ENCODE measurements at places on chromosomes 2 and 18.

DNA sequence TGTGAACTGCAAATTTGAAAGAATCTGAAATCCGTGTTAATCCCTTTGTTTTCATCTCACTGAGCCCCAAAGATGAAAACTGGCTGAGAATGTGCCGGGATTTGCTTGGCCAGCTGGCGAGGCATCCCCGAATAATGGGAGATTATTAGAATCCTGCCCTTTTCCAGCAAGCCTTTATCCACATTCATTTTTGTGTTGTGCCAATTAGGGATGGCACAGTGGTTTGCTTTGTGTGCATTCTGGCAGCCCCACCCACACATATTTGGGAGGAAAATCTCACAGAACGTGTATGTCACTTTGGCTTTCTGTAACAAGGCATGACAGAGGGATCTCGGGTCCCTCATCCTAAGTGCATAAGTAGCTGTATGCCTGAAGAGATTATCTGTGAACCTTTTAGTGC is 405.8 kb upstream of the FAM98A start:
- no peak for DNase-seq

- no peak for DNase-seq
Measured at GRCh38 chr2:20224164-20224715, 690 bp downstream of the SDC1 start.

- DNase-seq, result no peak
Measured at GRCh38 chr2:43009448-43009847, 217.0 kb downstream of the ZFP36L2 start.

GRCh38 chr2:26598336-26598995 is 42.7 kb downstream of the CIB4 start:
- no peak for DNase-seq

GRCh38 chr2:207312006-207312356 is 146.2 kb upstream of the KLF7 start:
- DNase-seq, result no peak

- no peak for DNase-seq
Measured at GRCh38 chr18:48195787-48196186, 213.4 kb downstream of the ZBTB7C start.

- peak; percentile 61 for DNase-seq
Measured at GRCh38 chr2:30208453-30208852, 22.9 kb upstream of the LBH start.

- DNase-seq, result no peak
Measured at GRCh38 chr18:21943456-21943855, 202.9 kb downstream of the MIB1 start.

DNA sequence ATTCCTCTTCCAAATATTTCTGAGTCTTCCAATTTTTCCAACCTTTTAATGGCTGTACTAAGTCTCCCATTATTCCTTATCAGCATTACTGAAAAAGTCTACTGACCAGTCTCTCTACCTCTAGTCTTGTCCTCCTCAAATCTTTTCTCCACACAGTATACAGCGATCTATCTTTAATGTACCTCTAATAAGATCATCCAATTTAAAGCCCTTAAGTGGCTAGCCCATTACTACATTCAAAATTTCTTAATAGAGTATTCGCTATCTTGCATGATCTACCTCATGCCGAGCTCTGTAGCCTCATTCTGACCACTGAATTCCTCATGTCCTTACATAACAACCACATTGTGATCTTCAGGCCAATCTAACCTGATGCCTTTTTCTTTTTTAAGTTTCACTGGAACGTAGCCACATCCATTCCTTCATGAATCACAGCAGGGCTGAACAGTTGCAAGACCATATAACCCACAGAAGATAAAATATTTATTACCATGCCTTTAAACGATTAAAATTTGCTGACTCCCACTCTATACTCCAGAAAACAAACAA is 57.9 kb downstream of the SLC66A3 start:
- peak; percentile 76 for DNase-seq

DNA sequence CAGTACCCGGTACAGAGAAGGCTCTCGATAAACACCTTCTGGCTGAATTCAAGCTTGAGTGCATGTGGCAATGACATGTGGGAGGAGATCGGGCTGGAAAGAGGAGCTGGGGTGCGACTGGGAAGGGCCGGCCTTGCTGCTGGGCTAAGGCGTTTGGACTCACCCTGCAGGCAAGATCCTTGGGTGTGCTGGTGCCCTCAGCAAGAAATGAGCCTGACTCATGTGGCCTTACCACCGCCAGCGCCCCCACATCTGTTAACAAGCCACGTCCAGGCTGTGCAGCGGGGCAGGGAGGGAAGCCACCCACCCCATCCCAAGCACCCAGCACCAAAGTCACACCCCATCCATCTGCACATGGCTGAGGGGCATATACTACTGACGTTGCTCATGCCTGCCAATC is 1.3 kb downstream of the HS1BP3 start:
- no peak for DNase-seq

GRCh38 chr2:230955163-230955737 is 30.2 kb upstream of the GPR55 start:
- no peak for DNase-seq

DNA sequence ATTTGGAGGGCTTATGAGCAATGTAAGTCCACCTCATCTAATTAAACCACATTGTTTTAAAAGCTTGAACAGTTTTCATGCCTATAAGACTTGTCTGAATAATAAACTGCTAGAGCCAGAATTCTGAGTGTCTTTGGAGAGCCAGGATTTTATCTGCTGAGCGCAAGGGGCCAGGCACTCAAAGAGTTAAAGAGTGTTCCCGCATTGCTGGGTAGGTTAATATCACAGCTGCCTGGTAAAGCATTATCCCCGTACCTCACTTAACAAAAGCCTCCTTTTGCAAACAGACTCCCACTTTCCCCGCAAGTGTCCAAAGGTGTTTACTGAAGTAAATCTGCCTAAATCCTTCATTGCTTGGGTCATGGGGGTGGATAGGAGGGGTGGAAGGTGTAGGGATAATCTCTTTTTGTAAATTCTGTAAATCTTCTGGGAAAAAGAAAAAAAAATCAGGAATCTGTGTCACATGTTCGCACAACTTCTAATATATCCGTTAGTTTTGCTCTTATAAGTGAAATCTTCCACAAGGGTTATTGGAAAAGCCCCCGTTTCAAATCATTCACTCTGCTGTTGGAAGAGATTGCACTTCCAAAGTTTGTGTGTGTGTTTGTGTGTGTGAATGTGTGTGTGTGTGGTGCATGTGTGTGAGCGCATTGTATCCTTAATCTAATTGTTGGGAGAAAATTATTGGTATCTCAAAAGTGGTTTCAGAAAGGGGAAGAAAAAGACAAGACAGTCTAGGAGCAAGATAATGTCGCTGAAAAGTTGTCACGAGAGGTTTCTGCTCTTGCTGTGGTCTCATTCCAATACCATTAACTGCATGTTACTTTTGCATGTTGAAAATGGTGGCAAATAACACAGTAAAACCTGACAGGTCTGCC is 10.7 kb downstream of the ZEB2 start:
- DNase-seq, result no peak

DNA sequence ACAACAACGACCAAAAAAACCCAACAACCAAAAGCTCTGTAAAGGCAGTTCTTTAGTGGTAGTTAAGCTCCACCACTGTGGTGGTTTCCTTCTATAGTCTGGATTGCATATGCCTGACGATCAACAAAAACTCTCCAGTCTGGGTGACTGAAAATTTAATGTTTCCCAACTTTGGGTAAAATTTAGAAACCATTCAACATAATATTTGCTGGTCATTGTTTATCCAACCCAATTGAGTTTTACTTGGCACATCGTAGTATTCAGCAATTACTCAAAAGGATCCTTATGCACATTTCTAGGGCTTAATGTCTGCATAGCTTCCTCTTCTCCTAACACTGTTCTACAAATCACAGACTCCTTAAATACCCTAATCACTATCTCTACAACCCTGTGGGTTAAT is 1080.2 kb upstream of the NRXN1 start:
- DNase-seq, result no peak

GRCh38 chr18:69865776-69866175 is 81.9 kb downstream of the CD226 start:
- no peak for DNase-seq

DNA sequence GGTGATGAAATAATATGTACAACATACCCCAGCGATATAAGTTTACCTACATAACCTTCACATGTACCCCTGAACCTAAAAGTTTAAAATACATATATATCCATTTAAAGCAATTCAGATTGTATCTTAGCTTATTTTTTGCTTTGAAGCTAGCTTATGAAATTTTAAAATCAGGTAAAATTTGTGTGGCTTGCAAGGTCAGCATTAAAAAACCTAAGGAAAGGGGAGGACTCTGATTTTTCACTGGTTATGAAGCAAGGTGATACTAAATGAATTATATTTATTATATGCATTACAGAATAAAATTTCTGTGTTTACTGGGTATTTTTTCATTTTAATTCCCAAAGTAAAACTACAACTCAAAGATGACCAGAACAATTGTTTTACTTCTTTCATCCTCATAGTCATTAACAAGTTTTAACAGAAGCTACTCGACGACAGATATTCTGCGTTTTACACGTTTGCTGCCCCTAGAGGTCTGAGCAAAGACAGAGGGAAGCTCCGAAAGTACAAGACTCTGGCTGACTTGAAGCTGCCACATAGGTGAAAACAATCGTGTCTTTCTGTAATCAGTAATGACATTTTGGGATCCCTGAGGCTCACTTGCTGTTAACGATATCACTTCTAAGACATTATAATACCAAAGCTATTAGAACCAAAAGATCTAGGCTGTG is 17.1 kb downstream of the PKP4 start:
- no peak for DNase-seq

- DNase-seq, result no peak
Measured at GRCh38 chr2:8837795-8838140, 355 bp upstream of the KIDINS220 start.

DNA sequence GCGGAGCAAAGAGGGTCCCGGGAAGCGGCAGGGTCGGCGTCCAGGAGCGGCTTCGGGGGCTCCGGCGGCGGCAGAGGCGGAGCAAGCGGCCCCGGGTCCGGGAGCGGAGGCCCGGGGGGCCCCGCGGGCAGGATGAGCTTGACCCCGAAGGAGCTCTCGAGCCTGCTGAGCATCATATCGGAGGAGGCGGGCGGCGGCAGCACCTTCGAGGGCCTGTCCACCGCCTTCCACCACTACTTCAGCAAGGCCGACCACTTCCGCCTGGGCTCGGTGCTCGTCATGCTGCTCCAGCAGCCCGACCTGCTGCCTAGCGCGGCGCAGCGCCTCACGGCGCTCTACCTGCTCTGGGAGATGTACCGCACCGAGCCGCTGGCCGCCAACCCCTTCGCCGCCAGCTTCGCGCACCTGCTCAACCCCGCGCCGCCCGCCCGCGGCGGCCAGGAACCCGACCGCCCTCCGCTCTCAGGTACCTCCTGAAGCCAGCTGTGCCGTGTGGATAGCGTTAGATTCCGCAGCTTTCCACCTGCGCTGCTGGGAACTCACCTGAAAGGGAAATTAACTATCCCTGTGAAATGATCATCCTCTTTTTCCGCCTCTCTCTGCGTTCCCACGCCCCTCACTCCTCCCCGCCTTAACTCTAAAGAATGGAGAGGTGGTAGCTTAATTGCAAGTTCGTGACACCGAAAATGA is 472 bp downstream of the CNOT11 start:
- peak; percentile 32 for DNase-seq

GRCh38 chr2:237642038-237642734 is 14.8 kb downstream of the LRRFIP1 start:
- DNase-seq, result no peak

DNA sequence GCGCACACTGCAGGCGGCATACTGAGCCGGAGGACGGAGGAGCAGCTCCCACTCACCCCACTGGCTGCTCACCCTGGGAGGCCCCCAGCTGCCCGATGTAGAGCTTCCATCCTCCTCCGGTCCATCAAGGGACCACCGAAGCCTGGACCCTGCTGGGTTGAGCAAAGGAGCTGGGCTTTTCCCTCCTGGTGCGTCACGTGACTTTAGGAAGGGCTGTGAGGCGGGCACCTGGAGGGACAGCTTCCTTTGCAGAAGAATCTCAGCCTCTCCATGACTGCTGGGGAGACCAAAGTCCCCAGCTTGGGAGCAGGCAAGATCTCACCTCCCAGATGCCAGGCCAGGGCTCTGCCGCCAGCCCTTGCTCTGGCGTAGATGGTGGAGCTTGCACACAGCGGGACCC is 102.7 kb downstream of the TWIST2 start:
- DNase-seq, result no peak

GRCh38 chr18:67007999-67008398 is 404.1 kb upstream of the CDH19 start:
- DNase-seq, result no peak

DNA sequence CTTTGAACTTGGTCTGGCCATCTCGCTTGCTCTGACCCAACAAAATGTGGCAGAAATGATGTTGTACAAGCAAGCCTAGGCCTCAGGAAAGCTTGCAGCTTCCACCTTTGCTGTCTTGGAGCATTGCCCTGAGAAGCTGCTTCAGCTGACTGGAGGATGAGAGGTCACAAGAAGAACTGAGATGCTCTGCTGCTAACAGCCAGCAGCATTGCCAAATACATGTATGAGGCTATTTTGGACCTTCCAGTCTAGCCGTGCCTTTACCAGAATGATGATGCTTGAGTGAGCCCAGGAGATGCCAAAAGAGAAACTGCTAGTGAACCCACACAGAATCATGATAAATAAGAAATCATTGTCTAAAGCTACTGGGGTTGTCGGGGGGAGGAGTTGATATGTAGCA is 13.2 kb upstream of the ITGAV start:
- peak; percentile 64 for DNase-seq

DNA sequence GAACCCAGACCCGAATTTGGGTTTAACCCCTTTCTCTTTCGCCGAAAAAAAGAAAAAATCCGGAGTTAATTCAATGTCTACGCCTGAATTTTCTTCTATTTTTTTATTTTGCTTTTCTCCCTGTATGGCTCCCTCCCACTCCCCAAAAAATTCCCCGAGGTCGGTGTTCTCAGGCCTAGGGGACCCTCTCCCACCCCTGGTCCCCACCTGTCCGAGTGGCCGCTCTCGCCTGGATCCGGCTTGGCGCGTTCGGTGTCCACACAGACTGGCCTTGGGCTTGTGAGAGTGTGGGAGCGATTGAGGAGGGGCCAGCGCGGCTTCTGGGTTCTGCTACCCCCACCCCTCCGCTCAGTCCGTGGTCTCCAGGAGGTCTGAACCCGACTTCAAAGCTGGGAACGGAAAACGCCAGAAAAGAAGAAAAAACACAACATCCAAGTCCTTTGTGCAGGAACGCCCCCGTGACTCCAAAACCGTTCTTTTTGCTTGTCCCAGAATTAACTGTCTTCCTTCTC is 5.7 kb upstream of the EN1 start:
- DNase-seq, result no peak

GRCh38 chr2:114122930-114123329 is 233.0 kb downstream of the ACTR3 start:
- no peak for DNase-seq

GRCh38 chr2:147614979-147615470 is 229.8 kb upstream of the ACVR2A start:
- no peak for DNase-seq

DNA sequence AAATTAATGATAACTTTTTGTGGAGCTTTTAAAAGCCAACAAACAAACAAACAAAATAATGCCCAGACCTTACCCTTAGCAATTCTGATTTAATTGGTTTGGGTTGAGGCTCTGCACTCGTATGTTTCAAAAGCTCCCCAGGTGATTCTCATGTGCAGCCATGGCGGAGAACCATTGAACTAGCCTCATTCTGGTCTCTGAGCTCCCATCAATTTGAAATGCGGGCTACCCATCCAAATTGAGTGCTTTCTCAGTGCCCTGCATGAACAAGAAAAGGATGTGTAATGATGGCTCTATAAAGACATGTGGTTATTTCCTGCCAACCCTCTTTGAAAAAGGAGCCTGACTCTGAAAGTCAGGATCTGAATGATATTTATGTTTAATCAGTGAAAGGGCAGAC is 8.2 kb downstream of the MXD1 start:
- no peak for DNase-seq
